Left renal cortex interstitium (tissue), 4 donors: ENCODE measurements at places on chromosomes 3 and 15. TPM values are rescaled to one million over a fixed set of nuclear protein-coding genes. Genes with fewer than 3 reads are reported as not detected.

NMNAT3 gene
- polyA plus RNA-seq = 10.0 TPM

TTC21A gene
- polyA plus RNA-seq = 19.9 TPM

TMEM207 gene
- 15.4 TPM for polyA plus RNA-seq

CCDC9B gene
- polyA plus RNA-seq = 6.4 TPM

OIP5 gene
- polyA plus RNA-seq = 7.4 TPM

SRGAP3 gene
- polyA plus RNA-seq = 25.2 TPM

MST1R gene
- polyA plus RNA-seq = 2.0 TPM

GRCh38 chr15:37217567-37217966 is 117.2 kb upstream of the MEIS2 start:
- no peak for DNase-seq

DNA sequence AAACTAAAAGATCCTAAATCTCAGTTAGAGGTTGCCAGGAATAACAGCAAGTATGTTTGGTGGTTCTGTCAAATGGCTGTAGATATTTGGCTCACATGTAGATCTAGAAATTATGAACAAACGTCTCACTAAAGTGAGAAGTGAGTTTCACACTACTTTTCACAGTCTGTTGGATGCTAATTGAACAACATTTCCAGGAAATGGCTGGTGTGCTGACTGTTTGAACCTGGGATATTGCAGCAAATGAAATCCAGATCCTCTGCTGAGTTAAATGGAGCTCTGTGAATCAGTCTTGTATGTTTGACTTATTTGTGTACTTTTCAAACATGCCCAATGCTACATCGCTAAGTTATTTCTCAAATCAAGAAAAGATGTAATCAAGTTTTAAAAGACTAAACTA is 21.3 kb upstream of the RSL24D1 start:
- DNase-seq = no peak

GRCh38 chr15:74808840-74809229 is 3.8 kb upstream of the LMAN1L start:
- no peak for DNase-seq

DNA sequence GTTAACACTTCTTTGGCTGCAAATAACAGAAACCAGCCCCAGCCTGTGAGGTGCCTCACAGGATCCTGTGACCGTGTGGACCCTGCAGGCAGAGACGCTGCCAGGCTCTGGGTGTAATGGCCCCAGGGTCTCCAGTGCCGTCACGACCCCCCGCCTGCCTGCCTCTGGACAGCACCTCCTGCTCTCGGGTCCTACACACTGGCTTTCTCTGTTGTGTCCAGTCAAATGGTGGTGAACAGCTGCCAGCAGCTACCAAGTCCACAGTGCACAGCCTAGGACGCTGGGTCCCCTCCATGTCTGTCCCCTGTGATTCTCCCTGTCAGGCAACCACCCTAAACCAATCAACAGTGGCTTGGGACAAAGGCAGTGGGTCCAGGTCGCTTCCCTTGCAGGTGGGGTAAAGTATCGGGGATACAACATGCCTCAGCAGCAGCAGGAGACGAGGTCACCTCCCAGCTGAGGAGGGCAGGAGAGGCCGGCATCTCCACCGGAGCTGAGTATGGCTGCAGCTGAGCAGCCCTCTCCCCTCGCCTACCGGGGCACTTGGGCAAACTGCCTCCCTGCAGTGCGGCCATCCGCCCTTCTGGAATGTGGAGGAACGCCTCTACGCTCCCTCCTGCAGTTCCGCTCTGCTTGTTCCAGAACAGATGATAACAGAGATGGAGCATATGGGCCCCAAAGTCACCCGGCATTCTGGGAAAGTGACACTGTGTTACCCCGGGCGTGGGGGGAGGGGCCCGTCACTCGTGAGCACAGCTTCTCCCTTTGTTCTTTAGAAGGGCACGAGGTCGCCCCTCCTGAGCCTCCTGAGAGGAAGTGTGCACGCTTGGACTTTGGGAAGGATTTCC is 21.1 kb upstream of the SKOR1 start:
- DNase-seq = no peak

- no peak for DNase-seq
These were observed 883 bp downstream of the RTP4 start for GRCh38 chr3:187369089-187369447.

GRCh38 chr15:73005446-73005845 is 46.8 kb upstream of the NEO1 start:
- DNase-seq = no peak

DNA sequence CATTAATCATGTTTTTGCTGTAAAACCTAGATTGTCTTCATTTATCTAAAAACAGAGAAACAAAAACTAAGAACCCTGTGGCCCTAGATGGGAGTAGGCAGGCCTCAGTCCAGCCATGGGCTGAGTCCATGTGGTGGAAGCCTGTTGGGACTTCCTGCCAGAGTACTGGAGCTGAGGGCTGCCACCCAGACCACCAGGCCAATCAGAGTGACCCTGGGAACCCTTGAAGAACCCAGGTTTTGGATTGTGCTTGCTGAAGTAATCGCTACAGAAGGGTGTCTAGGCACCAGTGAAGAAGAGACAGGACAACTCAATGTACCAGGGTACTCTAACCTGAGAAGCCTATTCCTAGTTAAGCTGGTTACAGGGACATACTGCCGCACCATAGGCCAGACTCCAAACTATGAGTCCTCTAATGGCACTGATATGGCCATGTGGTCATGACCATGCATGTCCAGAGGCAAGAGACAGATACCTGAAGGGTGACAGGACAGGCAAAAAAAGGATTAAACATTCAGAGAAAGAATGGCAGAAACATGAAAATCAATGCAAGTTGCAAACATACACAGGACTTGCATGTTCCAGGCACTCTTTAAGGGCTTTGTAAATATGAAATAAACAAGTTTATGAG is 12.9 kb downstream of the CSRNP1 start:
- DNase-seq = no peak

- no peak for DNase-seq
These were observed 111.8 kb downstream of the TUSC7 start for GRCh38 chr3:116821371-116821770.

DNA sequence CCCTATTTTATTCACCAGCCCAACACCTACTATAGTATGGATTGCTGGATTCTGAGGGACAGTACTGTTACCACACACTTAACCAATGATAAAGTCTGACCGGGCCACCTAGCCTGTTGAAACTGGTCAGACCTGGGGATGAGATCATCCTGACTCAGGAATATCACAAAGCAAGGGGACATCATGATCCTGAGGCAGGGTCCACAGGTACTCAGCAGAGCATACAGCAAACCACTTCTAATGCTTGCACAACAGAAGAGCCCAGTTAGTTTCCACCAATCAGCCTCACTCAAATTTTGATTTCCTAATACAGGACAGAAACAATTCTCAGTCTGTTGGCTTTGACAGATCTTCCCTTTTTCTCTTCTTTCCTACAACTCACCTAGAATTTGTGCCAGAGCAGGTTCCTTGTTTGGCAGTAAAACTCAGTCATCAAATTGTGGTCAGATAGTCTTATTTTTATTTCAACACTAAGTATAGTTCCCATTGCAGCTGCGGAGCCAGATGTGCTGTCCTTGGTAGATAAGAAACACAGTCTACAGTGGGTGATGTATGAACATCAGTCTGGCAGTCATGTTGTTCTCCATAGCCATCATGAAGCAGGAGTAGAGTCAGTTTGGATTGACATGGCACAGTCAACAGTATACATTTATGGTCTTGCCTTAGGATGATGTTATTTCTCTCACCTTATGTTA is 90.1 kb upstream of the PRR23C start:
- no peak for DNase-seq
